Skin of body (tissue), 3 donors: ENCODE measurements at places on chromosomes 5 and 9.
A peak's percentile ranks its signal among the peaks of the same experiment; 100 is the strongest.

DNA sequence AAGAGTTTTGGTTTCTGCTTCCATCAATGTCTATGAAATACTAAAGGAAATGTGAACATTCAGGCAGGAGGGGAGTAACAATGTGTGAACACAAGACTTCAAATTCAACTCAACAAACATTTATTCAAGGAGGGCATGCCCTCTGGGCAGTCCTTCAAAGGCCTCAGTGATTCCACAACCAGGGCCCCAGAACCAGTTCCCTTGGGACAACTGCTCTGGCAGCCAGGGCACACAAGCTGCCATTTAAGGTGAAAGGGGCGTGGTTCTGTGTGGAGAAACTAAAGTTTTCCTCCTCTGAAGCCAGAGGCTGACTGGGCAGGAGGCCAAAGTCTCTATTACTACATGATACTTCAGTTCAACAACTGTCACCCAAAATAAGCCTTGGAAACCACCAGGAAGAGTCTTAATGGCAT lies 3.2 kb downstream of the RBM18 start:
- no peak for DNase-seq

- DNase-seq = peak; percentile 55
These were observed 73.0 kb downstream of the KCNIP1 start for GRCh38 chr5:170576602-170577535.

DNA sequence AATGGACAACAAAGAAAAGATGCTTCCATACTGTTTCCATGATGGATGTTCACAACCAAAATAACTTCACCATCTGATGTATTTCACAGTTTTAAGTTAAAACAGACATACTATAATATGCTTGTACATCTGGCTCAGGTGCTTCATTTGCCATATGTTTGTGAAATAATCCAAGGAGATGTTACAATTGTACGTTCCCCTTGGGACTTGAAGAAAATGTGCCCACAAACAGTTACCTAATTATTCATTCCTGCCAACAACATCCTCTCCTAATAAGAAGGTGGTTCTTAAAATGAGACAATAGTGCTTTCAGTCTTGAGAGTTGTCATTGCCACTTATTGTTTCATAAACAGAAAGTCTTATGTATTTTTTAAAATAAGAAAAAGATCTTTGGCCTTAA lies 33.1 kb upstream of the SMARCA2 start:
- no peak for DNase-seq

DNA sequence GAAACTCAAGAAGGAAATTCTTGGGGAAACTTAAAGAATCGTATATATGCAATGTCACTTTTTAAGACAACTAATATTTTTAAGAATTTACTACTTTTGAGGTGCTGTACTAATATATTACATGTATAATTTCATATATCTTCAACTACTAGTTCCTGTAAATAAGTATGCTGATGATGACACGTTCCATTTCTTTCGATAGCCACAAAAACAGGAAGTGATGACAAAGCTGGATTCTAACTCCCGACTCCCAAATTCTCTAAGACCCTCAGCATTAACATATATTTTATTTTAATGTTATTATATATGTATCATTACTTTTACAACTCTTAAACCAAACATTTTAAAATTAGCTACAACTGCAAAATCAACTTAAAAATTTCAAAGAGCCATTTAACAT lies 74.8 kb downstream of the STK32A start:
- no peak for DNase-seq

DNA sequence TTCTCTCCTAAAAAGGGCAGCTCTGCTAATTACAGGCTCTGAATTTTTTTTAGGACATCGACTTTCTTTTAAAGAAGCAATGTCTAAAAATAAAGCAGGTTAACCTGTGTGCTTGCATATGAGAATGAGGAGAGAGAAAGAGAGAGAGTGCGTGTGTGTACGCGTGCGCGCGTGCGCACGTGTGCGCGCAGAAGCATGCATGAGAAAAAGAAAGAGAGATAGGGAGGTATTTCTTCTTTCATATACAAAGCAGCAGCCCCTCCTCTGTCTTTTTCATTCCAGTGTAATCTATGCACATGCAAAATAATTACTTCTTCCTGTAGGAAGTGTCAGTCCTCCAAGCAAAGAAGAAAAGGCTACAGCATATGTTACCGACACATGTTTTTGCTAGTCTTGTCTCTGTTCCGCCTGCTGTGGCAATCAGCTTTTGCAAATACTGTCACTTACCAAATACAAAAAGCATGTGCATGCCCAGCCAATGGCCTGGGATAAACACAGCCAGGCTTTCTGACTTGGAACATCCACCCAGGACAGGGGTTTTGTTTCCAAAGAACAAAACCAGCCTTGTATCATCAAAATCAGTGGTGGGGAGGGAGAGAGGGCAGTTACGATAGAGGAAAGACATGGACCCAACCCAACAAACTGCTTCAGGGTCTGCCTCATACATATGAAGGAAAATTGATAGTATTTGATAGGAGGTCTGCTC lies 252.3 kb upstream of the SLC24A2 start:
- peak; percentile 77 for DNase-seq

GRCh38 chr5:4422247-4422646 lies 717.9 kb upstream of the ADAMTS16 start:
- peak; percentile 37 for DNase-seq

- DNase-seq = no peak
These were observed 4.8 kb downstream of the FAM78A start for GRCh38 chr9:131271506-131271931.

DNA sequence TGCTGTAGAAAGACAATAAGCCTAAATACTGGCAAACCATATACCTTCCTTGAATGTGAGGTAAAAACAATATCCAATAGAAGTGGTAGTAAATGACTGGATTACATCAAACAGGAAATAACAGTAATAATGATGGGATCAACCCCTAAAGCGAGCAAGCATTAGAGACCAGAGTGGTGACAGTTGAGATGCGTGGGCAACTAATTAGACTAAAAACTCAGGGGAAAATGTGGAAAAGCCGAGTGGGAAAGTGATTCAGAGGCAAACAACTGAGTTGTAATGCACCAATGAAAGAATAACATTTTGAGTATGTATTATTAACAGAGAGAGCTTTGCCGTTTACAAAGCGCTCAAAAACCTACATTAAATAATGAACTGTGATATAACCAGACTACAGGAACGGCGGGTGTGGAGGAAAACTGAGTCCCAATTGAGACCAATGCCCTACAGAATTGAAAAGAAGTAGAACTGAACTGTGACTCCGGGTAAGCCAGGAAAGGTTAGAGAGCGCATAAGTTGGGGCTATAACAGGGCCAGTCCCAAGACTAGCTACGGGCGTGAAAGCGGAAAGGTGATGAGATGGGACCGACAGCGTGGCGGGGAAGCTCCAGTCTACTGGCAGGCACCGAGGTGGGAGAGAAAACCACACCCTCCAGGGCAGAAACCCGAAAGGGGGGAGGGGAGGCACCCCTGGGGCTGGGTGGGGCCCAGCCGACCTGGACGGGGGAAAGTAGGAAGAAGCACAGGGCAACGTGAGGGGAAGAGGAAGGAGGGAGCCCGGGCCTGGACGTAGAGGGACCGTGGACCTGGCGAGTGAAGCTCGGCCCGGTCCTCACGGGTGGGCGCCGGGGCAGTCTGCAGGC lies 592 bp downstream of the UBAP2 start:
- DNase-seq = no peak

DNA sequence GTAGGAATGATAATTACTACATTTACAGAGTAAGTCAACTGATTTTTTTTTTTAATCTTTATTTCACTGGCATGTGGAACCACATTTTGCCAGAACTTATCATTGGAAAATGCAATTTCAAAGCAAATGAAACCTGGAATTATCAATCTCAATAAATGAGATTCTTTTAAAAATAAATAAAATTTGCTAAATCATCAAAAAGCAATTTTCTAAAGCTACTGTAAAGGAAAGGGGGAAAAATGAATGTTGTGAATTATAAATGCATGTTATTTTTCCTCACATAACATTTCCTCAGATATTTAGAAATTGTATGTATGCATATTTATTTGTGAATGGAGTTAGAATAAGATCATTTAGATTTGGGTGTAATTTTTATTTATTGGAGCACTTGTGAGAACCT lies 89.9 kb upstream of the GRHPR start:
- DNase-seq = no peak

DNA sequence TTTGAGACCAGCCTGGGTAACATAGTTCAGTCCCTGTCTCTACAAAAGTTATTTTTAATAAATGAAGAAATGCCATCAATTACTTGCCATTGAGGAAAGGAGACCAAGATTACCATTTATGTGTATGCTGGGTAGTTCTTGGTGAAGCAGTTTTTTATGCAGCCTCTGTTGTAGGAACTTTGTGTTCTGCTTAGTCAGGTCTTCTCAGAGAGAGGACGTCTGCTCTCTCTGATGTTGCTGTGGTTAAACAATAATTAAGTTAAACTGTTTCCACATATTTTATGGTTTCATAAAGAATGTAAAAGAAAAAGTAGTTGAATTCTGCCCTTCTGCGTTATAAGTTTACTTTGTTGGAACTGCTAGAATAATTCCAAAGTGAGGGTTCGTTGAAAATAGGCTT lies 210.5 kb downstream of the KDM4C start:
- DNase-seq = no peak

DNA sequence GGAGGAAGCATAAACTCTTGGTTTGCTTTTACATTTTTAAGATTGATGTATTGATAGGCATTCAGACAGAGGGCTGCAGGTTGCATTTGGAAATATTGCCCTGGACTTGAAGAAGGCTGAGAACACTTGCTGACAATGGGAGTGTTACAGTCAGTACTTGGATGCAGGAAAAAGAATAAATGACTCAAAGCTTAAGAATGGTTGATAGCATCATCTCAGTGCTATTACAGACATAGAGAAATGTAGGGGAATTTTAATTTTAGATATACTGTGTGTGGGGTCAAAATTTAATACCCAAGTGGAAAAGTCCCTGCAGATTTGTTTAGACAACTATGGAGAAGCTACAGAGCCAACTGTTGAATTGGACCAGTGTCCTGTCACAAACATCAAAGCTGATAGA lies 101.1 kb downstream of the ISL1 start:
- no peak for DNase-seq
